ENCODE measurements at places on chromosomes 3 and 15.
A peak's percentile ranks its signal among the peaks of the same experiment; 100 is the strongest.

GRCh38 chr15:65195548-65195923 lies 10.4 kb upstream of the CLPX start:
- peak; percentile 78 for DNase-seq

DNA sequence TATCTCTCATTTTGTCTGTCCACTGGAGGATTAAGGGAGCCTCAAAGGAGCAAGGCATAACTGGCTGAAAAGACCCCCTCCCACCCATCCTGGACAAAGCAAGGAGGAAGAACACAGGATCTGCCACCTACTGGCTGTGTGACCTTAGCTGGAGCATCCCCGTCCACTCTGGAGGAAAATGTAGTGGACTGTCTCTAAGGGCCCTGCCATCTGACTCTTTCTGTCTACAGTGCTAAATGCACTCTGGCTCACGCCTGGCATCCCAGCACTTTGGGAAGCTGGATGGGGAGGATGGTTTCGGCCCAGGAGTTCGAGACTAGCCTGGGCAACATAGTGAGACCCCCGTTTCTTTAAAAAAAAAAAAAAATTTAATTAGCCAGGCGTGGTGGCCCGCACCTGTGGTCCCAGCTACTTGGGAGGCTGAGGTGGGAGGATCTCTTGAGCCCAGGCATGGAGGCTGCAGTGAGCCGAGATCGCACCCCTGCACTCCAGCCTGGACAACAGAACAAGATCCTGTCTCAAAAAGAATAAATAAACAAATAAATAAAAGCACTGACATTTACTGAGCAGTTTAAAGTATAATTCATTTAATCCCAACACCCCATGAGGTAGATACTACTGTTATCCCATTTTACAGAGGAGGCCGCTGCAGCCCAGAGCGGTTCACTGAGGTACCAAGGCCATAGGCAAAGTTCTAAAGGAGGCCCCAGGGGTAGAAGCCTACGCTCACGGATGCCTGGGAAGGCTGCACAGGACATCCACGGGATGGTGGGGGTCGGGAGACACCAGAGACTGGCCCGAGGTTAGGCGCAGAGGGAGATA lies 1.1 kb downstream of the TBC1D2B start:
- DNase-seq, result no peak

- DNase-seq, result peak; percentile 87
These were observed at the start of gene GCHFR for GRCh38 chr15:40763801-40764628. TSS of gene GCHFR (plus strand) at chr15:40764068. CDS start at chr15:40764181, 113 bp downstream.

DNA sequence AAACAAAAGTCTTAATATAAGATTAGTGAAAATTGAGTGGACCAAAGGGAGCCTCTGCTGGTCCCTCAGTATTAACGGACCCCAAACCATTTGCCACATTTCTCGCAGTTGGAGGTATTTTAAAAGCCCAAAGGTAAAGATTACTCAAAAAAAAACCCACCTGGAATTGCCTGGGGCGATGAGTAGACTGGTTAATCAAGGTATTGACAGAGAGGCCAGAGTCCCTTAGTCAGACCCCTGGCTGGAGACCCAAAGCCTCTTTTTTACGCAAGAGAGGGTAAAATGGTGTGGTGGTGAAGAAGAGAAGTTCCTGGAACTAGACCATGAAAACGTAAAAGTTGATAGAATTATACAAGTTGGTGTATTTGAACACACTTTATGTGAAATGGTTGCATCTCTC lies 137.2 kb downstream of the IMPG2 start:
- DNase-seq, result no peak

GRCh38 chr3:139676632-139677387 lies 962 bp downstream of the NMNAT3 start:
- DNase-seq, result no peak

GRCh38 chr15:100703032-100703578 lies 100.7 kb downstream of the ASB7 start:
- DNase-seq, result no peak

GRCh38 chr15:33547876-33548275 lies 237.1 kb downstream of the RYR3 start:
- peak; percentile 65 for DNase-seq

DNA sequence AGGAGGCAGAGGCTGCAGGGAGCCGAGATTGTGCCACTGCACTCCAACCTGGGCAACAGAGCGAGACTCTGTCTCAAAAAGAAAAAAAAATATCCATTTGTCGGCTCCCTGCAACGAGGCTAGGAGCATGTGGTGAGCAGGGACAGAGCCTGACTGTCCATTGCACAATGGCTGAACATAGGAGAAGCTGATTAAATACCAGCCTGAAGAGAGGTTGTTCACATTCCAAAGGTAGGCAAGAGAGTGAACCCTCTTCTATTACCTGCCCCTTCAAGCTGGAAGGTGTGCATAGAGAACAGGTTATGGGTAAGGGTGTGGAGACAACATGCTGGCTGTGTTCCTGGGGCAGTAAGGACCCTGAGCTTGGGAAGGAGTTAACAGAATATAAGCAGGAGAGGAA lies 78.7 kb downstream of the DAPK2 start:
- no peak for DNase-seq

GRCh38 chr3:152225201-152225600 lies 43.5 kb upstream of the MBNL1 start:
- DNase-seq, result no peak

GRCh38 chr3:128603313-128603712 lies 47.3 kb downstream of the RPN1 start:
- DNase-seq, result no peak

DNA sequence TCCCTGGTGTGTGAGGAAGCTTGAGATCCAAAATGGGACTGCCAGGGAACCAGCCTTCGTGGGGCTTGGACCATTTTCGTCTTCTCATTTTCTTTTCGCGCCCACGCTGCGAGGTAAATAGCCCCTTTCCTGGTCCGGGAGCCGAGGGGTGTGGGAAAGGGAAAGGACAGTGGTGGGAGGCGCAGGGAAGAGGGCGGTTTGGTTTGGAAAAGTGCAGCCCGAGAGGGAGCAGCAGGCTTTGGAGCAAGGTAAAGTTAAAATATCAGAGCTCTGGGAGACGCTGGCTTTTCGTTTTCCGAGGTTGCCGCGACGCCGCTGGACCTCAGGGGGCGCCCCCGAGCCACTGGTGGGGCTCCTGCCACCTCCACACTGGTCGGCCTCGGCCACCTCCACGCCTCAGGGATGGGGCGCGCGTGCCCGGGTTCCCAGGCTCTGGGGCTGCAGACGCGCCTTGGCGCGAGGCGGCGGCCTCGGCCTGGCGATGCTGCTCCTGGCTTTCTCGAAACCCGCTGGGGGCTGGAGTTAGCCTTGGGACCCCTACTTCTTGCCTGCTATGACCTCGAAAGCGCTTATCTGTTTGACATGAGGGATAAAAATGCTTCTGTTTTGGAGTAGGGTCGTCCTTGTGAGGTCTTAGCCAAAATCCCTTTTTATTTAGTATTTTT lies 3.2 kb downstream of the PTPRG start:
- DNase-seq, result peak; percentile 88

DNA sequence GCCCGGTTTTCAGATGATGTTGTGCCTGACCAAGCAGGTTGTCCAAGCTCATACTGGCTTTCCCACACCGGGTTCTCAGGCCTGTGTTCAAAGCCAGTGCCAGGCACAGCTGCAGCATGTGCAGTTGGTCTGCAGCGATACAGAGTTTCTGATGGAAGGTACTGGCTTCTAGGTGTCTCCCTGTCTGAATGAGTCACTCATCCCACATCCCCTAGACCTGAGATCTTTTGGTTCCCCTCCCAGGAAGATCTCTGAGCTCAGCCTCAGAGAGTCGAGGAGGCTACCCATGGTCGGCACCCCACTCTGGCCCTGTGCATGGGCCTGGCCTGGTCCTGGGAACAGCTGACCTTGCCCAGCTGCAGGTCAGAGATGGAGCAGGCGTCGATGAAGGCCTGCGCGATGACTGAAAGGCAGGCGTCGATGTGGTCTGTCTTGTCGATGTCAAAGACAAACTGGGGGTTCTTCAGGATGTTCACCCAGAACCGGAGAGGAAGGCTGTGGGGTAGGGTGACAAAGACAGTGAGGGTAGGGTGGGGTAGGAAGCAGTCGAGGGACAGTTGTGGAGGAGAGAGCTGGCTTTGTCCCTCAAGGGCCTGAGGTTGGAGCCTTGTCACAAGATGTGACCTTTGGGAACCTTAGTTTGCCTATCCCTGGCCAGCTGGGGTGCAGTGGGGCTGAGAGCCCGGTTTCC lies 15.3 kb downstream of the H1-8 start:
- DNase-seq, result no peak

- DNase-seq, result no peak
These were observed 285.1 kb upstream of the STAC start for GRCh38 chr3:36095238-36095637.

DNA sequence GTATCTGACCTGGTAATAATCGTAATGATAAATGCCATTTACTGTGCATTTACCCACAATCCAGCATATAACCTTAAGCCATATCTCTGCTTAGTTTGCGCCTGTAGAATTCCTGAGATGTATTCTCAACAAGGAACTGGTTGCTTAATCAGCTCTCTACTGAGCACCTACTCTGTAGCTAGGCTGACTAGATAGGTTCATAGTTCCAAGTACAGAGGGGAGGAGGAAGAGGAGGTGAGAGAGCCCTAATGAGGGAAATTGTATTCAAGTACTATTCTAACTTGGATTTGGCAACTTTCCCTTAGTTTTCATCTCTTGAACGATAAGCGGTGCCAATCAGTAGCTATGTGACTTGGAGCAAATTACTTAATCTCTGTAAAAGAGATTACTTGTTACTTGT lies 5.6 kb upstream of the AKAP13 start:
- no peak for DNase-seq

DNA sequence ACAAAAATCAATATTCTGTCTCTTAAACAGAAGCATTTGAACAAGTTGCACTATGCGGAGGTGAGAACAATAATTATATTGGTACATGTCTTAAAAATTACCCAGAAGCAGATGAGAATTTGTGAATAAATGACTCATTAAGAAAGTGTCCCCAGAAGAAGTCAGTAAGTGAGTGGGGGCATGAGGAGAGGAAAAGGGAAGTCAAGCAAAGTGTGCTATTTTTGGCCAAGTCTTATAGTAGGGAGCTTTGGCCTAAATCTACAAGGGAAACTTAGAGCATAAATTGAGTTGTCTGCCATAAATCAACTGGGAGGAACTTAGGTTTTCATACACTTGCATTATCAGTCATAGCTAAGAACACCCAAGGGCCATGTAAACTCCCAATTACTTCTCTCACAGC lies 86.9 kb upstream of the SATB1 start:
- no peak for DNase-seq

DNA sequence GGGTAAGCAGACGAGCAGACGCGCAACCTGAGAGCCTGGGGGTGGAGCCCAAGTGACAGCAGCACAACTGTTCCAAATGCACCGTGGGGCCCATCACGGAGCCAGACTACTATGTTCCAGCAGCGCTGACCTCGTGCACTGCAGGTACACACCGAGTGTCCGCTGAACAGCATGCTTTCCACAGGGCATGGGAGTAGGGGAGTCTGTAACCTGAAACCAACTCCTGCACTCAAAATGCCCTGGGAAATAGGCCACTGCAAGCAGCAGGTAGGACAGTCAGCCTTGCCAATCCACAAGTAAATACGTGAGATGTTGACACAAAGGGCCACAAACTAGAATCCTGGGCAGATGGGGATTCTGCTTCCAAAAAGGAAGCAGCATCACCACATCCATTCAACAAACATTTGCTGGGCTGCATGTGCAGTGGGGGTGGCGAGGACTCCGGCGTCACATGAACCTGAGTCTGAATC lies 73.9 kb downstream of the TBC1D2B start:
- DNase-seq, result no peak

DNA sequence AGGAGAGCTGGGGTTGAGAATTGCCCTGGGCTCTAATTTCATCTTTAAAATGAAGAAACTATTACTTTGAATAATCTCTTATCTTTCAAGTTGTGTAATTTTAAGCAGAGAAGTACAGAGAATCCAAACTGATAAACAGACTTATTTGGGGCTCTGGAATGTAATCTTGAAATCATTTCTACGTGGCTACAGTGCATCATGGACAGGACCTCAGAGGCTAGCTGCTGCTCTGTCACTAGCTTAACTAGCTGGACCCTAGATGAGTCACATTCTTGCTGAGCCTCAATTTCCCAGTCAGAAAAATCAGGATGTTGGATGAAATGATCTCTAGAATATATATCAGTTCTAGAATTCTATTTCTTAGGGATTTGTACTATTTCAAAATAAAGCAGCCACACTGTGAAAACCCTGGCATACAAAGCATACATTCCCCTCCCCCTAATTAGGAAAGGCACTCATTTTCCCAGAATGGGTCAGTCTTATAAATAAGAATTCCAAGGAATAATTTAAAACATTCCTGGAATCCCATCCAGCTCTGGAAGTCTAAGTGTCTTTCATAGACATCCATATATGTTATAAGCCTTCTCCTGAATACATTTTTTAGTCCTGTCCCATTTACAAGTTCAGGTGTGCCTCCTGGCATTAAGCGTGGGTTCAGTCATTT lies 47.2 kb downstream of the RASGRP1 start:
- DNase-seq, result no peak

DNA sequence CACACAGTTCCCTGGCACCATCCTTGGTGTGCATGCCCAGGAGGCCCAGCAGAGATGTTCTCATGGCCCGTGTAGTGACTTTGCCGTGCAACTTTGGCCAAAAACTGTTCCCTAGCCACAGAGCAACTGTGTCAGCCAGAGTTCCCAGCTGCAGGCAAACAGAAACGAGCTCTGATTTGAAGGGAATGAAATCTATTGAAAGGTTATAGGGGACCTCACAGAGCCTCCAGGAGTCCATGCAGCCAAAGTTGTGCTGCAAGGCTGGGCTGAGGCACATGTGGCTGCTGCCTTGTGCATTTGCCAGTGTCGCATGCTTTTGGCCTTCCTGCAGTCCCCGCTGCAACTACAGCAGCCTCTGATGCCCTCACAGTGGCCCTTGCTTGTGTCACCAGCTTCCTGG lies 70.5 kb downstream of the PLXNA1 start:
- DNase-seq, result peak; percentile 41

- no peak for DNase-seq
These were observed 17.1 kb upstream of the IGDCC3 start for GRCh38 chr15:65394936-65395335.

DNA sequence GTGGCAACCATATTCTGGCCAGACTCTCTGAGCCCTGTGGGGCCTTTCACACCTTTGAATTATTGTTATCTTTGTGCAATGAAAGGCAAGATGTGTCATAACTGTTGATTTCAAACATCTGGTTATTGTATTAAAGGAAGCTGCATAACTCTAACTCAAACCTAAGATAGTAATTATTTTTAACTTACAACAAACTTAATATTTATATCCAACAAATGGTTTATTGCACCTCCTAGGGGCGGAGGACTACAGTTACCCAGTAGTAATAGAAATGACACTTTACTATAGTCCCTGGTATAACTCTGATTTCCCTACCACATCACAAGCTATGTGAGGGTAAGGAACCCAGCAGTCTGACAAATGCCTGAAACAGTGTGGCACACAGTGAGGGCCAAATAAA lies 363.9 kb upstream of the SUCLG2 start:
- DNase-seq, result no peak

- DNase-seq, result no peak
These were observed 122.2 kb upstream of the TP63 start for GRCh38 chr3:189508784-189509501.
